Activated CD8-positive, alpha-beta memory T cell treated with anti-CD3 and anti-CD28 coated beads for 1 hour (primary cell): ENCODE measurements at places on chromosomes 2 and 18.

- no peak for DNase-seq
These were observed 101.2 kb downstream of the MCFD2 start for GRCh38 chr2:46814160-46814961.

- DNase-seq, result no peak
These were observed 50.6 kb downstream of the MYT1L start for GRCh38 chr2:2280483-2280882.

GRCh38 chr2:216922175-216922780, 62.4 kb upstream of the TNP1 start:
- DNase-seq, result no peak

GRCh38 chr2:118852605-118853128, 5.2 kb upstream of the EN1 start:
- DNase-seq, result no peak

DNA sequence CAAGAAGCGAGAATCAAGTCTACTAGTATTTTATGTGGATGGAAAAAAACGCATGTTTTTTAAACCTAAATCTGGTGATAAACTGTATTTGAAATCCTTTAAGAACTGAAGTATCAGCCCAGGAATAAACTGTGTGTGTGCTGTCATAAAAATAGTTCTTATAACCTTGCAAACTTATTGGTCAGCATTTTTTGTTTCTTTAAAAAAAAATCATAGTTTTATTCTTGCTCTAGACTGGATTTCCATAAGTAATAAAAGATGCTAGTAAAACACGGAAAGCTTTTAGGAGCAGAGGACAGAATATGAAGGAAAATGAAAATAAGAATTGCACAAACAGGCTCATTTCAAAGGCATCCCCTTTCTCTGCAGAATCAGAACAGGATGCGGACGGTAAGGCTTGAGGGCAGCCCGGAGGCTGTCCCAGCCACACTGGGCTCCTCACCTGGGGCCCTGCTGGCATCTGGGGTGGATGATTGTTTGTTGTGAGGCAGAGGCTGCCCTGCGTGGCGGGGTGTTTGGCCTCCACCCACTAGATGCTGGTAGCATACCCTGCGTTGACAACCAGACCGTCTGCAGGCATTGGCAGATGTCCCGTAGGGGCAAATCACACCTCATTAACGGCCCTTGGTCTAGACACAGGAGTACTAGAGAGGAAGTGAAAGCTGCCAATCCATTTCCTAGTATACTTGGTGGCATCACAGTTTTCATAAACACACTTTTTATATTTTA, 52.5 kb downstream of the MBP start:
- no peak for DNase-seq

GRCh38 chr2:227186751-227187150, 22.3 kb downstream of the COL4A3 start:
- DNase-seq, result no peak

GRCh38 chr2:182359990-182360662, 66.7 kb downstream of the PDE1A start:
- DNase-seq, result no peak

- DNase-seq, result no peak
These were observed 206.5 kb downstream of the SETBP1 start for GRCh38 chr18:44887227-44887631.
